ENCODE measurements at places on chromosomes 2 and 18.

DNA sequence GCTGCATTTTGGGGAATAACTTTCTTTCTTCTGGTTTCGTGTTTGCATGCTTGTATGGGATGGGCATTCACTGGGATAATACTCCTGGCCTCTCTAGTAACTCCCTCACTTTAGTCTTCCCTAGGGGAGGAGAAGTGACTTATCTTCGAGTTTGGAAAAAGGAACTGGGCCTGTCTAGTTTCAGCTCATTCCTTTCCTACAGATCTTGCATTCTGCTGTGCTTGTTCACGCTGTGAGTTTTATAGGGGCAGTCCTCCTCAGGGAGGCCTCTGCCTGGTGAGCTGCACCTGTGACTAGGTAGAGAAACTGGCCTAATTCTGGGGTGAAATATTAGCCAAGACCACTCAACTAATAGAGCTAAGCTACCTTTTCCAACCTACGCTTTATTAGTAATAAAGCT lies 50.9 kb downstream of the PHLPP1 start:
- DNase-seq: no peak

DNA sequence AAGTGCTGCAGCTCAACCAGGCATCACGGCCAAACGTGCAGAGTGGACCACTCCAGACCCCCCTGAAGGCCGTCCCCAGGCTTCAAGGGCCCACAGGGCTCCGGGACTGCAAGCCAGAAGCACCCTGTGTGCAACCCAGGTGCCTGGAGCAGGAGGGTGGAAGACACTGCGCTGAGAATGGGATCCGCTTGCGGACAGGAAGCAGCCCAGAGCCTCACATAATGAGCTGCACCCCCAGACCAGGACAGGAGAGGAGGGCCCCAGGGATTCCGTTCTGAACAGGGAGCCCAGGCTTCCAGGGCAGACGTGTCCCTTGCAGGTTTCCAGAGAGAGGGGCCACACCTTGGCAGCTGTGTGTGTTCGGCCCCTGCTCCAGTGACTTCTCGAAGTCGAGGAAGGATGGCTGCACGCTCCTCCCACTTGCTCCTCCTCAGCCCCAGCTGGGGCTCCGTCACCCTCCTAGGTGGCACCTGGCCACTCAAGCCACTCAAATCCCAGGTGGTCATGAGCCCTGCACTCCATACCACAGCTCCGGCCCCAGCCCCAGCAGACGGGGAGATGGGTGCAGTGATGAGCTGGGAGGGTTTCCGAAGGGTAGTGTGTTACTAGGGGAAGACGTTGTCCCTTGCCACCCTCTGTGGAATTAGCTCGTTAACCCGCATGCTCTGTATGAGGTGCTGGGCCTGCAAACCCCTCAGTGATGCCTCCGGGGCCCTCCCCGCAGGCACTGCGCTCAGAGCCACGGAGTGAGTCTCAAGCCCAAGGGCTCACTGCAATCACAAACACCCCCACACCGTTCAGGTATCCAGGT lies 79.2 kb downstream of the NDUFA10 start:
- DNase-seq: no peak

DNA sequence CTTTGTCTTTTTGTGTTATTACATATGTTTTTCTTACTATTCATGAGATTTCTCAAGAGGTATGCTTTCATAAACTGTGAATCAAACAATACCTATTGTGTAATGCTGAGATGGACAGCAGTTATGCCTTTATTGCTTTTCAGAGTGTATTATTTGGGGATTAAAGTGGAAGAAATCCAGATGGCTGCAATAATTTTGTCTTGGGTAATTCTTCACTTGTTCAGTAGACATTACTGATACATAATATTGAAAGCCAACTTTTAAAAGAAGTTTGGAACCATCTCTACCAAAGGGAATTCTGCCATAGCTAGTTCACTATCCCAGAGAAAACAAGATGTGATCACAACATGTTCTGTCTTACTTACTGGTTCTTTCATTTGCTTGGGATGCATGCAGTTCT lies 253.4 kb upstream of the ZSWIM2 start:
- no peak for DNase-seq

DNA sequence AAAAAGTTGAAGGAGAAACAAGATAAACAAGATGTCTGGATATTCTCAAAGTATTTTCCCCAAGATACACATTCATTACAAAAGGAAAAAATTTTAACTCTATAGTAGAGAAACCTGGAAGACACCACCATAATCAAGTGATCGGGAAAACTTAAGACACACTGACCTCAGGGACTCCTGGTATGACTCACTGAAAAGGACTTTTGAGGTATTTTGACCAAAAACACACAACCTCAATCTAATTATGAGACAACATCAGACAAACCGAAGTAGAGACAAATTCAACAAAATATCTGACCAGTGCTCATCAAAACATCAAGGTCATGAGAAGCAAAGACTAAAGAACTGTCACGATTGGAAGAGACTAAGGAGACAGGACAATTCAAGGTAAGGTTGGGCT lies 34.7 kb downstream of the LPIN2 start:
- DNase-seq: no peak

DNA sequence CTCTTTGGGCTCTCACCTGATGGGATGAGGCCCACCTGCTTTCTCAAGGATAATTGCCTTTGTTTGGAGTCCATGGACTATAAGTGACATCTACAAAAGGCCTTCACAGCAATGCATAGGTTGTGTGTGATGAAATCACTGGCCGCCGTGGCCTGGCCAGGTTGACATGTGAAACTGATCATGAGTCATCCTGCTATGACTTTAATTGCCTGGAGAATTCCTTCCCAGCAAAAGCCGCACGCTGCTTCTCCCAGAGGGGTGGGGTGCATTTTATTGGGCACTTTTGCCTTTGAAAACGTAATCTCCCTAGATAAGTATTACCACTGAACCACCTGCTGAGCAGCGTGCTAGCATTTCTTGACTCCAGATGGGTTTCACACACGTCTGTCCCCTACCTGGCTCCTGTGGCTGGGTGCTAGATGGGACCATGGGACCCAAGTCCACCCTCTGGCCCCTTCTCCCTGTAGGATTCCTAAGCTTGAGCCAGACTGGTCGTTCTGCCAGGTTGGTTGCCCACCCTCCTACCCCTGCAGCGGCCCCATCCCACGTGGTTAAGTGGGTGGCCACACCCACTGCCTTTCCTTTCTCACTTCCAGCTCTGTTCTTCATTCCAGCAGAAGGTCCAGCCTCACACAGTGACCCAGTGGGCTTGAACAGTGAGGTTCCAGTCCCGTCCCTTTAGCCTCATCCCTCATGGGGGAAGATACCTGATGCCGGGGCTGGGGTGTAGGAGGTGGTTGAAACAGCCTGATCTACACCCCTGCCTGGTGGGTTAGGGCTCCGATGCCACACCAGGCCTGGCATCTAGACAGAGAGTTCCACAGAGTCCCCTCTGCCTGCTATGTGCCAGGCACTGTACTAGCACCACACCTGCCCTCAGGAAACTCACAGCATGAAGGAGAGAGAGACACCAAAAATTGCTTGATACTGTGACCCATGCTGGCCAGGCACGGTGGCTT lies 89.6 kb downstream of the GBX2 start:
- no peak for DNase-seq

DNA sequence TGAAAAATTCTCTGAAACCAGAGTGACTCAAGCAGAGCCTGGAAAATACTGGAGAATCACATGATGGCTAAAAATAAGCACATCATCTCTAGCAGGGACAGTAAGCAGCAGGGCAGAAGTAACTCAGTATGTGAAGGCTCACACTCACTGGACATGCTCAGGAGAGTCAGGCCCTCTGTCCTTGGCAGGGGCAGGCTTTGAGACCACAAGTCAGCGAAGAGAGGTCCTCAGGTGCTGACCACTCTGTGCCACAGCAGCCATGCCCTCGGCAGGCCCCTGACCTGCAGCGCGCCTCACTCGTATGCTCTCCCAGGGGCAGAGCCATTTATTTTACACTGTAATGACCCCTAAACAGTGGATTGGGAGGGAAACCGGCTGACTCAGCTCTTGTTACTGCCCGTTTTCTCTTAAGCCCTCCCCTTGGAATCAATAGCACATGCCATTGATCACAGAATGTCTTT lies 76.8 kb downstream of the MAPRE2 start:
- no peak for DNase-seq

- DNase-seq: no peak
Measured at GRCh38 chr2:122480501-122481243, 725.2 kb downstream of the TSN start.

GRCh38 chr18:41390309-41390708 lies 564.7 kb upstream of the PIK3C3 start:
- DNase-seq: no peak

DNA sequence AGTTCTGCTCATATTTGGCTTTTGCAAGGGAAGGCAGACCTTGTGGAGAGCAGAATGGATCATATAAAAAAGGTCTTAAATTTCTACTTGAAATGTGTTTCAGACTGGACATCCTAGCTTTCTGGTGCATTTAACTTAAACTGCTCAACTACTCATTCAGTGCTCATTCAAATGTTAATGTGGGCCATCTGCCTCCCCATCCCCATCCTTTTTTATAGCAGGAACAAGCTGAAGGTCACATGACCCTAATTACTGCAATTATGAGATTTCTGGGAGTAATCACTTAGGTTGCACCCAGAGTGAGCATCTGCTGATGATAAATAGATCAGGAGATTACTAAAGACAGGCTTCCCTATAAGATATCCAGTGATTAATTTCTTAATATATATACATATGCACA lies 96.1 kb downstream of the MAP2 start:
- no peak for DNase-seq

DNA sequence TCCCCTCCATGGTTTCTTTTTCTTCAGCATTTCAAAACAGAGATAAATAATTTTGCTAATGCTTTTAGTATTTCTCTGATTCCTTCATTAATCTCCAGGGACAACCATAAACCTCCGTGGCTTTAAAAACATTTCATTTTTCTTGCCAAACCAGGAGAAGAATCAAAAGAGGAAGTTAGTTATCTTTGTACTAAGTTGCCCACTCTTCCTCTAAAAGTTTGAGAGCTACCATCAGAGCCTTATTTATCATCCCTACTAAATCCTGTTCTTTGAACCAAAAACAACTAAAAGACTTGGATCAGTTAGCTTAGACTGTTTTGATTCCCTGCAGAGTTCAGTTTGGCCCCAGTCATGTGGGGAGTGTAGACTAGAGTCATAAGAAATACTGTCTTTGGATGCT lies 208.4 kb downstream of the SETBP1 start:
- DNase-seq: no peak

DNA sequence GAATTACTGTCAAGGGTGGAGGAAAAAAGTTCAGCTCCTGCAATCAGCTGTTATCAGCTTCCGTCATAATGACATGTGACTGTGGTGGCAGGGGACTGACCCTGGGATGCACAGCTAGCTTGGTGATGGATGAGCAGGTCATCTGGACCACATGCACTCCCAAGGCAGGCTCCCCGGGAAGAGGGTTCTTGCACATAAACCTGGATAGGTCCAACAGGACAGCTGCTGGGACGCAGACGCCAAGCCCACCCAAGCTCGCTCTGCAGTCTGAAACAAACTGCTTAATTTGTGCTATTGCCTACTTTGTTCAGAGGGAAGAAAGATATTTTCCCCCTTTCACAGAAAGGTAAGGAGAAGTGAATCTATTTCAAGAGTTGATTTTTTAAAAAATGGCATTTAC lies 30.2 kb downstream of the FAM178B start:
- no peak for DNase-seq

DNA sequence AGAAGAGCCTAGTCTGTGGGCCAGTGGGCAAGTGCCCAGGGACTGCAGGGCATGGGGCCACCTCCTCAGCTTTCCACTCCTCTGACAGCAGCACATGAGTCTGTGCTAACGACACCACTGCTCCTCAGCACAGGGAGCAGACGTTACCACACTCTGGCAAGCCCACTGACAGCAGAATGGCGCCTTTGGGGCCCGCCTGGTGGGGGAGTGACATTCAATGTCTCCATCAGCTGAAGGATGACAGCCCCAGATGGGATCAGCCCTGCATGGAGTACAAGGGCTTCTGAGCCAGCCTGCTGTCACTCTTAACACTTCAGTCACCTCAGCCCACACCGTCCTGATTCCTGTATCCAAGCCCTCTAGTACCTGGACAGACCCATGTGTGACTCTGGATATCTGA lies 149.4 kb upstream of the SMAD2 start:
- no peak for DNase-seq

DNA sequence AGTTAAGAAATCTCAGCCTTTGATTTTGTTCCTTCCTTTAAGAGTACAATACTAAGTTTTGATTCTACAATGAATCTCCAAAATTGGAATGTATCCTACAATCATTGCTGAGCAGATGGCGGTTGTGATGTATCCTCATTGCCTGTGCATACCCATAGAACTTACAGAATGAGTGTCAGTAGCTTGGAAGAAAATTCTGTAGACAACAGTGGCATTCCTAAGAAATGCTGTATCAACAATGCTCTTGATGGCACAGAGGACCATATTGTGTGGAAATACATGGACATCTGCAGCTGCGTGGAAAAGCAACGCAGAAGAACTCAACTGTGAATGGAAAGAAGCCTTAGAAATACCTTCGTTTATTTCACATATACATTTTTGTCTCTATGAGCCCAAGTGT lies 30.2 kb downstream of the GAREM1 start:
- no peak for DNase-seq

GRCh38 chr2:166031054-166031453 lies 77.5 kb upstream of the TTC21B start:
- DNase-seq: peak; percentile 1

DNA sequence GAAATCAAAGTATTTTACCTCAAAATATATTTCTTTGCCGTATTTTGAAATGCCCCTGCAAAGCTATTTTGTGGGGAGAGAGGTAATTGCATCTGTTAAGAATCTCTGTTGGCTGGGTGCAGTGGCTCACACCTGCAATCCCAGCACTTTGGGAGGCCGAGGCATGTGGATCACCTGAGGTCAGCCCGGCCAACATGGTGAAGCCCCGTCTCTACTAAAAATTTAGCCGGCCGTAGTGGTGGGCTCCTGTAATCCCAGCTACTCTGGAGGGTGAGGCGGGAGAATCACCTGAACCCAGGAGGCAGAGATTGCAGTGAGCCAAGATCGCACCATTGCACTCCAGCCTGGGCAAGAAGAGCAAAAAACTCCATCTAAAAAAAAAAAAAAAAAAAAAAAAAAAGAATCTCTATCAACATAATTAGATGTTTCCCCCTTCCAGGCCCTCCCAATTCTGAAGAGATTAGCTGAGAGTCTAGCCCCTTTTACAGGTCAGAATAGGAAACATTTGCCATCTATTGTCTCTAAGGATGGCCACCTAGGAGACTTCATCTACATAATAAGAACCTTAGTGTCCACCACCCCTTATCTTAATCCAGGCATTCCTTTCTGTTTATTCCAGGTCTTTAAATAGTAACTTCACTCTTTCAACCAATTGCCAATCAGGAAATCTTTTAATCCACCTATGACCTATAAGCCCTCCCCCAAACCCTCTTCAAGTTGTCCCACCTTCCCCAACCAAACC lies 3.5 kb upstream of the TRAPPC8 start:
- DNase-seq: no peak

- DNase-seq: no peak
Measured at GRCh38 chr18:62245699-62246098, 58.6 kb downstream of the RELCH start.

DNA sequence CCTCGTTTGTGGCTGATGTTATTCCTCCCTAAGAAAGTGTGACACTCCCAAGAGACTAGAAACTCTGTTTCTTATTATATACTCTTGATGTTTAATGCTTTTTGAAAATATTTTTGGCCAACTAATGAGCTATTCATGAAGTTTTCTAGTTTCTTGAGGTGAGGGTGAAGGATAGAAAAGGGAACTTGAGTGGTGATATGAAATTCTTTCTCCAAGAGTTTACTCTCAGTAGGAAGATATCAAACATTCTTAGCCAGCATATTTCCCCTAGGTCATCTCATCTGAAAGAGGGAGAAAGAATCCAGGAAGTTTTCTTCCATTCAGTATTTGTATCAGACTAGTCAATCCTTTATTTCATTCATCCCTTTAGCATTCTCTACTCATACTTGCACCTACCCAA lies 95.7 kb downstream of the MAP3K20 start:
- no peak for DNase-seq

Data from left renal pelvis (tissue), 4 donors.